ENCODE measurements at places on chromosomes 1 and 21.

DNA sequence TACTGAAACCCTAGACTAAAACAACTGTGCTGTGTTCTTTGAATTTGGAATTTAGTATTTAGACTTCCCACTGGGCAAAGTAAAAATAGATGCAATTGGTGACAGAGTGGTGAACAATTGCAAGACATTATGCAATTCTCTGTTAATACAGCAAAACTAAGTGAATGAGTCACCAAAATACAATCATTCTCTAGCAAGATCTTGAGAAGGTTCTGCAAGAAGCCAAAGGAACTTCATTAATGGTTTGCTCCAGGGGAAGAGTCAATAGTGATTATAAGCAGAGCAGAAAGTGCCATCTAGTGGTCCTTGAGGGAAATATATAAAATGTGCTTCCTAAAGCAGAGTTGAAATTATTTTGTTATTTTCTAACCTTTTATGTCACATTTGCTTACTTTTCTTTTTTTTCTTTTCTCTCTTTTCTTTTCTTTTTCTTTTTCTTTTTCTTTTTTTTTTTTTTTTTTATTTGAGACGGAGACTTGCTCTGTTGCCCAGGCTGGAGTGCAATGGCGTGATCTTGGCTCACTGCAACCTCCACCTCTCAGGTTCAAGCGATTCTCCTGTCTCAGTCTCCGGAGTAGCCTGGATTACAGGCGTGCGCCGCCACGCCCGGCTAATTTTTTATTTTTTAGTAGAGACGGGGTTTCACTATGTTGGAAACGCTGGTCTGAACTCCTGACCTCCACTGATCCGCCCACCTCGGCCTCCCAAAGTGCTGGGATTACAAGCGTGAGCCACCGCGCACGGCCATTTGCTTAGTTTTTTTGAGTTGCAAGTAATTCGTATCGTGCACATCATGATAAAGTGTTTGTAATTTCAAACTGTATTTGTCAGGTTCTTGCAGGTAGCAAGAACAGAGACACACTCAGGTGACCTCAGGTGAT, 99.2 kb downstream of the CTH start:
- no peak overlapping the region for H3K27ac ChIP-seq
- H3K4me1 ChIP-seq: no peaks in the 10 kb centered on the region
- no peak overlapping the region for H3K4me3 ChIP-seq
- H3K36me3 ChIP-seq: no peaks in the 10 kb centered on the region
- no peak for DNase-seq

DNA sequence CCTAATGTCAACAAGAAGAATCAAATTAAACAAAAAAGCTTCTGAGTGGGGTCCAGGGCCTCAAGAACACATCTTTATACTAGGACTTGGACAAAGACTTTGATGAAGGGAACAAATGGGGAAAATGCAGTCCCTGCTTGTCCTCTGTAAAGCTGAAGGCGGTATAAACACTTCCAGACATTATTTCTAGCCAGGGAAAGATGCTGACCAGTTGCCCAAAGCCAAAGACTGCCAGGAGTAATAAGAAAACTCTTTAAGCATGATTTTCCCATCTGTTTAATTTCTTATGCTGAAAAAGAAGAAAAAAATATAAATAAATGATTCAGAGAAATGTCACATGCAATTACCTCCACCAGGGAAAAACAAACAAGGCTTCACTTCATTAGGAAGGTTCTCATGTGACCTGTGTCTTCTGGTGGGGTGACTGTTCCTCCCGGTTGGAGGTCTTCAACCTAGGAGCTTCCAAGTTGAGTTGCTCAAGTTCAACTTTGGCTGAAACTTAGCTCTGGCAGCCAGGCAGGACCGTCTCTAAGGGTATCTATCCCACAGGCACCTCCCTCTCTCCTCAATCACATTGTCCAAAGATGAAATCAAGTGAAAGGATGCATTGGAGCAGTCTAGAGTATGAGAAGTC, 65.2 kb upstream of the KCNE2 start:
- no peak overlapping the region for H3K27ac ChIP-seq
- H3K27me3 ChIP-seq: peaks cover 7% of the 10 kb centered on the region
- no peak for DNase-seq

DNA sequence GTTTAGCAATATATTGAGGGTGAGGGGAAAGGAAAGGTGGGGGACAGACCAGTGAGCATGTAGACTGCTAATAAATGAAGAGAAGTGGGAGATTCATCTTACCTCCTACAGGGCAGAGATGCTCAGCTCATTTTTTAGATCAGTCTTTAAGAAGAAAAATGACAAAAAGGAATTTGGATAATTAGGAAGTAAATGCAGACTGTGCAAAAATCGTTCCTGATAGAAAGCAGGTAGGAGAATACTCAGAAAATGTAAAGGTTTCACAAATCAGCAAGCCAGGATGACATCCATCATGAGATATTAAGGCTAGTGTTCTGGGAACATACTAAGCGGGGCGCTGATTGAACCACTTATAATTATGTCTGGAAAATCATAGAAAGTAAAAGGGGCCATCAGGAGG, 106.3 kb downstream of the RNF220 start:
- peaks cover 9% of the 10 kb centered on the region for H3K4me1 ChIP-seq
- DNase-seq: no peak
- no peak overlapping the region for H3K27ac ChIP-seq

- no peak overlapping the region for H3K4me3 ChIP-seq
- peaks cover 24% of the 10 kb centered on the region for H3K36me3 ChIP-seq
- H3K27ac ChIP-seq: peak overlapping the region; percentile 36
- H3K27me3 ChIP-seq: no peaks in the 10 kb centered on the region
- no peak for DNase-seq
Measured at GRCh38 chr1:21313886-21314721, 23.8 kb upstream of the ECE1 start.

DNA sequence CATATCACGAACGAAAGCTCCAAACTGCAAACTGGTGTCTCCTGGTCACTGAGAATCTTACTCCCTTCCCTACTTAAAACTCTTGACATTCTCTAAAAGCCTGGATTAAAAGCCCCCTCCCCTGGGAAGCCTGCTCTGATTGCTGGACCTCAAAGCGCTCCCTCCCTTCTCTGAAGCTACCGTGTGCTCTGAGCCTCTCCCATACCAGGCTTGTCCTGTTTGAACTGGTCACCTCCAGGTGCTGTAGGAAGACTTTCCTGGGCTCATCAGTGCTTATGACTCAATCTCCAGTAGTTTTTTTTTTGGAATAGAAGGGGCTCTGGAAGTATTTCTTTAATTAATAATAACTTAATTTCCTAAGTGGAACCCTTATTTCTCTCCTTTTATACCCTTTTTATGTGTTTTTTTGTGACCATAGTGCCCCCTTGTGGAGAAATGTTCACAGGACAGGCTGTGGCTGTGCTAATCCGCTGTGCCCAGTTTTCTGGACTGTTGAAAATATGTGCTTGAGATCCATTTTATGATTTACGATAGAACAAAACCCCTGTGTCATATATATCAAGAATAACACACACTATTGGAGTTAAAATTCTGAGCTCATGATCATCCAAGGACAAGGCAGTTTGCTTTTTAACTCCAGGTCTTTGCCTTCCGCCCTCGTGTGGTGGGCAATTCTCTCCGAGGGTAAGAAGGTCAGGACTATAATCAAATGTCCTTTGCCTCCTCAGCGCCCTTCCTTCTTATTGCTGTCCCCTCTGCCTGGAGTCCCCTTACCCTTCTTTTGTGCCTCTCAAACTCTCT, 16.9 kb downstream of the MTARC1 start:
- H3K4me1 ChIP-seq: no peaks in the 10 kb centered on the region
- no peak overlapping the region for H3K27ac ChIP-seq
- DNase-seq: no peak
- H3K27me3 ChIP-seq: no peaks in the 10 kb centered on the region
- no peaks in the 10 kb centered on the region for H3K36me3 ChIP-seq

DNA sequence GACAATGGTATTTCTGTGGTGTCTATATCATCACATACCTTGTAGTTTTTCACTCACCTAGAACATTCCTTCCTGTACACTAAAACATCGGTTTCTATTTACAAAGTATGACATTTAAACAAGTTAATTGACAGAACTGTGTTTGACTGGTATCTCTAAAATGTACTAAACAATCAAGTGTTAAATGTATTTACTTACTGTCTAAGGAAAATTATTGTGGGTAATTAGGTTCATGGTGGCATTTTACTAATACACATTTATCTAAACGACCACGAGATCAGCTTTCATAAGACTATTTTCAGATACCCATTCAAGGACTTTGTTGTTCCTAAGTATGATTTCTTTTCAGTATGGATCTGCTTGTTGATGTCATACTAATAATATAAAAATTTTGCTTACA, 115.2 kb downstream of the ADGRL2 start:
- no peak for DNase-seq
- H3K4me3 ChIP-seq: no peak overlapping the region
- no peak overlapping the region for H3K27ac ChIP-seq
- H3K27me3 ChIP-seq: no peaks in the 10 kb centered on the region
- no peaks in the 10 kb centered on the region for H3K4me1 ChIP-seq

- H3K27me3 ChIP-seq: no peaks in the 10 kb centered on the region
- no peaks in the 10 kb centered on the region for H3K36me3 ChIP-seq
- no peak overlapping the region for H3K4me3 ChIP-seq
Measured at GRCh38 chr1:95954585-95954984, 720.6 kb downstream of the RWDD3 start.

DNA sequence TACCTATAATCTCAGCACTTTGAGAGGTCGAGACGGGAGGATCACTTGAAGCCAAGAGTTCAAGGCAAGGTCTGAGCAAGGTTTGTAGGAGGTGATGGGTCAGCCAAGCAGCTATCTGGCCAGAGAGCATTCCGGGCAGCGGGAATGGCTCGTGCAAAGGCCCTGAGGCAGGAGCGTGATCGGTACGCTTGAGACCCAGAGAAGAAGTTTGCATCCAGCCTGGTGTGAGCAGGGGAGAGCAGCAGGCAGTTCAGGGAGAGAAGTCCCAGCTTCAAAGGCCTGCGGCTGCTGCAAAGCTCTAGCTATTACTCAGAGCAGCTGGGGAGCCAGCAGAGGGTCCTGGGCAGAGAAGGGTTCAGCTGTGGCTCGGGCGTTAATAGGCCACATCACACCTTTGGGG, 5.1 kb upstream of the SRARP start:
- H3K27ac ChIP-seq: no peak overlapping the region
- H3K36me3 ChIP-seq: no peaks in the 10 kb centered on the region
- H3K27me3 ChIP-seq: peaks cover 2% of the 10 kb centered on the region

DNA sequence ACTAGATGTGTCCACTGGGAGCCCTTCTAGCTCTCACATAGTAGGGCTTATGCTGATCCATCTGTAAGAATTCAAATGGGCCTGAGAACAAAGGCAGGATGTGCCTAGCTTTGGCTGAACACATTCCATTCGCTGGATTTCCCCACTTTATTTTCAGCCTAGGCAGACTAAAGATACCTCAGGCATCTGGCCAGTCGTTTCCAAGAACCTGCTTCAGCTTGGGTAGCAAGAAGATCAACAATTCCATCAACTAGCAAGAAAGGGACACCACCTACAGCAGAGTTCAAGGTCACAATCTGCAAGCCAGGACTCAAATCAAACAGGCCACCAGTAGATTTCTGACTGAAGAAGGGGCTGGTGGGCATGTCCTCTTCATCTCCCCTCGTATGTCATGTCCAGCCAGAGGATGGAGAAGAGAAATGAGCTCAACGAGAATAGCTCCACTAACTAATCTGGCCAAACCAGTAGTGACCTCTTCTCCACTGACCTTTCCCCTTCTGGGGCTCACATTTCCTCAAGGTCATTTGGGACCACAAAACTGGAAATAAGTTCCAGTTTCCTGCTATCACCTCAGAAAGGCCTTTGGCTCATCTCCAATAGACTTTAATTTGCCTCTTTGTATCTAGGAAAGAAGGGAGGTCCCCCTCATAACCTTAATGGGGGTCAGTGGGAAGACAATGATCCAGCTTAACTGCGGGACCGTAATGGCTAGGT, 14.2 kb downstream of the TXNIP start:
- no peak for DNase-seq
- H3K4me1 ChIP-seq: peaks cover 22% of the 10 kb centered on the region
- H3K27me3 ChIP-seq: no peaks in the 10 kb centered on the region
- H3K4me3 ChIP-seq: peak overlapping the region; percentile 37
- H3K36me3 ChIP-seq: peaks cover 2% of the 10 kb centered on the region
- no peak overlapping the region for H3K27ac ChIP-seq

DNA sequence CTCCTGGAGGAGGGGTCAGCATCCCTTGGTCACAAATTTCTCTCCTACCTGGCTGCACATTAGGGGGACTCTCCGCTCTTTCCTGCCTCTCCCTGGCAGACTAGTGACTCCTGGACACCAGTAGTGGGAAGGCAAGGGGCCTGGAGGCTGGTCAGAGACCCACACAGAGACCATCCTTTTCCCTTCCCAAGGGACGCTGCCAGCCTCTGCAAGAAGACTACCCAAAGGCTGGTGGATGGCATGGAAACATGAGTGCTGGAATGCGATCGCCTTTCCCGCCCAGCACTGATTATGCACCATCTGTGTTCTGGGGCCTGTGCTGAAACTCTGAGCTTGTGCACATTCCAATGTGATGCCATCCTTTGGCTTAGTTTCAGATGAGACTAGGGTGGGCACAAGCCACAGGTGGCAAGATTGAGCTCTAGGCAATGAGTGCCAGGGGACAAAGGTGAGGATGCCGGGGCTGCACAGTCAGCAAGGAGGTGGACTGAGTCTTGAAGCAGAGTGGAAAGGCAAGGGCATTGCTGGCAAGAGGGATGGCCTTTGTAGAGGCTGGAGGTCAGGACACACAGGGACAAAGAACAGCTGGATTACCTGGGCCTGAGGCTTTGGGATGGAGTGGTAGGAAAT, 12.6 kb upstream of the EPS8L3 start:
- peaks cover 17% of the 10 kb centered on the region for H3K4me1 ChIP-seq
- H3K27ac ChIP-seq: no peak overlapping the region
- H3K36me3 ChIP-seq: peaks cover 6% of the 10 kb centered on the region
- no peak overlapping the region for H3K4me3 ChIP-seq
- H3K27me3 ChIP-seq: peaks cover 6% of the 10 kb centered on the region
- DNase-seq: no peak

DNA sequence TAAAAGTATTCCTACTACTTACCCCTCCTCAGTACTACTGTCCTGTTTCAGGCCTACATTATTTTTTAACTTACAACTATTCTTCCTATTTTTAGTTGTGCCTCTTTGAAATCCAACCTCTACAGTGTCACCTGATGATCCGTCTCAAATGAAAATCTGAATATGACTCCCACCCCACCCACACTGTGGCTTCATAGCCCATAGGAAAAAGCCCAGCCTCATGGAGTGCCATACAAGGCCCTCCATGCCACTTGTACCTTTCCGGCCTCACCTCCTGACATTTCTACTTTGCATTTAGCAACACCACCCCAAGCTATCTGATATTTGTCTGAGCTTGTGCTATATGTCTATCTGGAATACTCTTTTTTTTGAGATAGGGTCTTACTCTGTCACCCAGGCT, 49.3 kb downstream of the TRAF5 start:
- no peak overlapping the region for H3K27ac ChIP-seq
- H3K4me1 ChIP-seq: peaks cover 45% of the 10 kb centered on the region
- no peak for DNase-seq
- H3K27me3 ChIP-seq: no peaks in the 10 kb centered on the region
- peaks cover 57% of the 10 kb centered on the region for H3K36me3 ChIP-seq

DNA sequence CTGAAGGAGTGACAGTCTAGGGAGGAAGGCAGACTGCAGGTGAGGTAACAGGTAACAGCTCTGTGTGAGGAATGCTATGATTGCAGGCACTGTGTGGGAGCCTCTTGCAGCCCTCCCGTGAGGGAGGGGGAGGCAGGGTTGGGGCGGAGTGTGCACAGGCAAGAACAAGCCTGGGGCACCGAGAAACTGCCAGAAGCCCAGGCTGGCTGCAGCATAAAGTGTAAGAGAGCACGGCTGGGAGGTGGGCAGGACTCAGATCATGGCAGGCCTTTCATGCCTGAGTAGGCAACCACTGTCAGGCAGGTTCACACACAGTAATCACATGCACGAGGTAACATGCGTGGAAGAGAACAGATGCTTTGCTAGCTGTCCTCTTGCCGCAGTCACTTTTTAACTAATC, 11.3 kb upstream of the RHEX start:
- peaks cover 22% of the 10 kb centered on the region for H3K4me1 ChIP-seq
- H3K27ac ChIP-seq: no peak overlapping the region
- peaks cover 39% of the 10 kb centered on the region for H3K27me3 ChIP-seq
- H3K4me3 ChIP-seq: no peak overlapping the region
- DNase-seq: no peak
- no peaks in the 10 kb centered on the region for H3K36me3 ChIP-seq
